Thymus (tissue), 14 donors: ENCODE measurements at places on chromosomes 4 and X. TPM values are rescaled to one million over a fixed set of nuclear protein-coding genes. Genes with fewer than 3 reads are reported as not detected.

Gene MRFAP1
- 67.3 TPM for total RNA-seq

Gene RHOH
- 109 TPM for total RNA-seq

Gene PKD2
- 11.6 TPM for total RNA-seq

Gene DUX4
- not detected for total RNA-seq

Gene LRCH2
- 1.0 TPM for total RNA-seq

Gene RAB41
- not detected for total RNA-seq

Gene LRP2BP
- total RNA-seq, result 0.71 TPM

Gene ZNF280C
- total RNA-seq, result 3.2 TPM

Gene CT83
- total RNA-seq, result not detected
